ENCODE measurements at places on chromosomes 12 and 14.

GRCh38 chr12:126144603-126145002, 1079.4 kb downstream of the AACS start:
- no peak for DNase-seq

GRCh38 chr14:46369391-46369790, 282.2 kb downstream of the RPL10L start:
- no peak for DNase-seq

GRCh38 chr12:131990066-131990979, 40.6 kb downstream of the EP400 start:
- DNase-seq = no peak

DNA sequence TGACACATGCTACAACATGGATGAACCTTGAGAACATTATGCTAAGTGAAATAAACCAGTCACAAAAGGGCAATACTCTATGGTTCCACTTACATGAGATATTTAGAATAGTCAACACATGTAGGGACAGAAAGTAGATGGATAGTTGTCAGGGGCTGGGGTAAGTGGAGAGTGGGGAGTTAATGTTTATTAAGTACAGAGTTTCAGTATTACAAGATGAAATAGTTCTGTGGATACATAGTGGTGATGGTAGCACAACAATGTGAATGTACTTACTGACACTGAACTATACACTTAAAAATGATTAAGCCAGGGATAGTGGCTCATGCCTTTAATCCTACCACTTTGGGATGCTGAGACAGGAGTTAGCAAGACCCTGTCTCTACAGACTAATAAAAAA, 8.7 kb downstream of the NUP107 start:
- DNase-seq = no peak

DNA sequence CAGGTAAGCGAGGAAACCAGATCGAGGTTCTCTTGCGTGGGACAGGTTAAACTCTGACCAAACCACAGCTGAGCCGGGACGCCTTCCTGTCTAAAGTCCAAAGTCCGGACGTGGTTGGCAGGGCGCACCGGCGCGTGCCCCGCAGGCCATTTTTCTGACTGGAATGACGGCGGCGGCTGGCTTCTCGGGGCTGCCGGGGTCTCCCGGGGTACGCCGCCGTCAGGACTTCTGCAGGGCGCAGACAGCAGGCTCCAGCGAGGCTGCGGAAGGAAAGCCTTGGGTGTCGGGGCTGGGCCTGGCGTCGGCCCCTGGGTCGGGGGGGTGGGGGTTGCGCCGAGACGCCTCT, 32.8 kb downstream of the MIA2 start:
- DNase-seq = no peak

DNA sequence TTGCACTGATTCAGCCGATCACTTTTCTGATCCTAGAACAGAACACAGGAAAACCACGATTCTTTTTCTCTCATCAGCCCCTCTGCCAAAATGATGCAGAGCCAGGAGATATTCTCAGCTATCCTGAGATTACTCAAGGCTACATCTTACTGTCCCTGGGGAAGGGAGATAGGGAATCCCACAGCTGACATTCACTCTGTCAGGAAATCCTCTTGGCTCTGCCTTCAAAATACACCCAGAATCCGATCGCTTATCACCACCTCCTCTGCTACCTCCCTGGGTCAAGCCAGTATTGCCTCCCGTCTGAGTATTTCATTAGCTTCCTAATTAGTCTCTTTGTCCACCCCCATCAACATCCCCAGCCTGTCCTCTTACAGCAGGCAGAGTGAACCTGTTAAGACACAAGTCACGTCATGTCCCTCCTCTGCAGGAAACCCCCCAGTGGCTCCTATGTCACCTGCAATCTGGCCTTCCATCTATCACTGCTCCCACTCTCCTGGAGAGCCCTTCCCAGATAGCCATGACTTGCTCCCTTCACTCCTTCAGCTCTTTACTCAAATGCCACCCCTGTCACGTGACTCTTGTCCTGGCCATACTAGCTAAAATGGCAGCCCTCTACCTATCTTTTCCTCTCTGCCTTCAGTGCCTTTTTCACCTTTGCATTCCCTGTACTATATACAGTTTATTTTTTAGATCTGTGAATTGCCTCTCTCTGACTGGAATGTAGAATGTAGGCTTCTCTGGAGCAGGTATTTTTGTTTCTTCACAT, 70.3 kb downstream of the GALNT4 start:
- DNase-seq = no peak

GRCh38 chr12:40192704-40193255, 32.0 kb upstream of the LRRK2 start:
- no peak for DNase-seq

- no peak for DNase-seq
These were observed 70.2 kb downstream of the MED13L start for GRCh38 chr12:116207274-116207673.
